ENCODE measurements at places on chromosomes 13 and 19.

DNA sequence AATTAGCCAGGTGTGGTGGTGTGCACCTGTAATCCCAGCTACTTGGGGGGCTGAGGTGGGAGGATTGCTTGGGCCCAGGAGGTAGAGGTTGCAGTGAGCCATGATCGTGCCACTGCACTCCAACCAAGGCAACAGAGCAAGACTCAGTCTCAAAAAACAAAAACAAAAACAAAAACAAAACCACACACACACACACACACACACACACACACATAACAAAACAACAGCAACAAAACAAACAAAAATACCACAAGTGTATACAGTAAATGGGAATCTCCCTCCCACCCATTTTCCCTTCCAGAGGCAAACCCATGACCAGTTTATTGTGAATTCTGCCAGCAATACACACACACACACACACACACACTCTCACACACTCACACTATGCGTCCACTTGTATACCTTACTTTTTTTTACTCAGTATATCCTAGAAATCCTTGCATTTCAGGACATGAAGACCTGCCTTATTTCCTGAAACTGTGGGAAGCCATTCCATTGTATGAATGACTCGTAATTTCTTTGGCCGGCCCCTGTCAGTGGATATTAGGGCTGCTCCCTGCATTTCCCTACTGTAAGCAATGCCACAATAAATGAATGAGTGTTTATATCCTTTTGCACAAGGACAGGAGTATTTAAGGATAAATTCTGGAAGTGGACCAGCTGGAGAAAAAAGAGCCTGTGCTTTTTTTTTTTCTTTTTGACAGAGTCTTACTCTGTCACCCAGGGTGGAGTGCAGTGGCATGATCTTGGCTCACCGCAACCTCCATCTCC, 6.9 kb upstream of the PLEKHF1 start:
- no peak for DNase-seq

DNA sequence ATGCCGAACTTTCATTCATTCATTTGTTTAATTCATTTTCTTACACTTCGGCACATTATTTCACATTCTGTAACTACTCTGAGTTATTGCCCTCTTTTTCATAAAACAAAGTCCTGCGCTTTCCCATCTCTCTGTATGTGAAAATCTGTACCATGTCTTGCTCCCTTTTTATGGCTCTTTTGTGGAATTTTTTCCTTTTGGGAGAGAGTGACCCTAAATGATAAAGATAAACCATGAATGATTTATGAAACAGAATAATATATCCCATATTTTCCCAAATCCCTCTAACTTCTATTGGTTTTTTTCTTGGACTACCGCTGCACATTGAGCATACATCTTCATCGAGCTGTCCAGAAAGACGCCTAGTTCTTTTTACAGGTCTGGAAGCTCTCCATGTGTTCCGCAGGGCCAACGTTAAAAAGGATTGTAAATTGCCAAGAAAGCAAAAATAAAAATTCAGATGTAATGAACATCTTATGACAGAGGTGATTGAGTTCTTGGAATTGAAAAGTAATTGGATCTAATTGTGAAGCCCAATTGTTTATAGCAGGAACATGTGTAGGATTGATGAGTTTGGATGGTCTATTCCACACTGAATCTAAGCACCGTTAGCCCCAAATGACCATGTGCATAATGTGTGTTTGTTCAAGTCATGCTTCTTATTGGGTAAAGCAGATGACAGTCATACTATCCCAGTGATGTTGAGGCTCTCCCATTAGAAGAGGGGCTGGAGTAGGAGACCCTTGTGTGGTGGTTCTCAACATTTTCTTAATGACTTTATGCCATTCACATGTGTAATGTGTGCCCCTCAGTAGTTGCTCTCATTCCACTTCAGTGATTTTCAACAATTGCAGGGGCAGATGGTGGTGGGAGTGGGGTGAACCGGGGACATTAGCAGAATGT, 378.9 kb downstream of the DLEU7 start:
- DNase-seq: no peak

DNA sequence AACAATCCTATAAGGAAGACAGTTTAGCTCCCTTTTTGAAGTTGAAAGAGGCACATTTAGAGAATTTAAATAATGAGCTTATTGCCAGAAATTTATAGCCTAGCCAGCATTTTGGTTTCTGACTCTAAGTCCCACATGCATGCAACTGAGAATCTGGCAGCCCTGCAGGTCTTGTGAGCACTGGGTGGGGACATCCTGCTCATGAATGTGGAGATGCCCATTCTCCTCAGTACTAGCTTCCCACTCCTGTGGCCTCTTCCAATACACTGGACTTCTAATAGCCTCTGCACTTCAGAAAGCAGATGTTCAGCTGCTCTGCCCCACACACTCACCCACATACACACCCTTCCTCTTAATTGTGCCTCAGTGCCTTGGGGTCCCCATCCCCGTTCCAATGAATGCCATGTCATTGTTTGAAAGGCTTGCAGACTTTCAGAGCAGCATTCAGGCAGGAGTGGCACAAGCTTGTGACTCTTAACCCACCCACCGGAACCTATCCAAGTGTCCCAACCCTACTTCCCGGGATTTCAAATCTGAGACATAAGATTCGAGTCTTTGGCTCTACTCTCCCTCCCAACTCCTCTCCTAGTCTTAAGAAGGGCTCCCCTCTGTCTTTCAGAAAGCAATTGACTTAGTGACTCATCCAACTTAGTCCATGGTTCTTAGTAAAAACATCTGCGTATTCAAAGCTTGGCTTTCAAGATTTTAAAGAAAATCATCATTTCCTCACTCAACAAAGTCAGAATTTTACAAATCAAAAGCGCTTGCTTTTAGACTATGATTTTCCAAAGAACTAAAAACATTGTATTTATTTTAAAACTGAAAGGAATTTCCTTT, 80.0 kb upstream of the FREM2 start:
- no peak for DNase-seq

- DNase-seq: peak; percentile 41
Observed at GRCh38 chr19:8552810-8553209, 24.4 kb downstream of the MYO1F start.

DNA sequence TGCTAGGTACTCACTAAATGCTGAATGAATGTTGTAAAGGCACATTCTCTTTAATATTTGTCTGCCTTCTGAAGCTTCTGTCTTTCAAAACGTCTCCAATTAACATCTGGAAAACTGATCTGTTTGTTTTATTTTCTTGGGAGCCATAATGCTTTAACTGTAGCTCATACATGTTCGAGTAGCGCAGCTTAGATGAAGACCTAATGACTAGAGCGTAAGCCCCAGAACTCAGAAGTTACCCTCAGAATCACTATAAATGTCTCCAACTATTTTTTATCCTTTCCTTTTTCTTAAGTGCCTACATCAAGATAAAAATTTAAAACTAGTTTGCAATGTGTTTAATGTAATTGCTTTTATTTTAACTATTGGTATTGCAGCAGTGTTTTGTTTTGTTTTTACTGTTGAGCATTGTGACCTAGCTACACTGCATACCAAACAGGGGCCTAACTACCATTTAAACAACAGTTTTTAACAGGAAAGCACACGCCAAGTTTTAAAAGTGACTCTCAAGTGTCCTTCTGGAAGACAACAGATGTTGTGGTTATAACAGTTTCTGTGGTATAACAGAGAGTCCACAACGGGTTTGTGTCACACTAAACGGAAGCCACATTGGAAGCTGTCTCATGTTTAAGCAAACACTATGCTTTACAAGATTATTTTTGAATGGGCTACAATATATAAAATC, 42.0 kb downstream of the MRPL57 start:
- peak; percentile 99 for DNase-seq

DNA sequence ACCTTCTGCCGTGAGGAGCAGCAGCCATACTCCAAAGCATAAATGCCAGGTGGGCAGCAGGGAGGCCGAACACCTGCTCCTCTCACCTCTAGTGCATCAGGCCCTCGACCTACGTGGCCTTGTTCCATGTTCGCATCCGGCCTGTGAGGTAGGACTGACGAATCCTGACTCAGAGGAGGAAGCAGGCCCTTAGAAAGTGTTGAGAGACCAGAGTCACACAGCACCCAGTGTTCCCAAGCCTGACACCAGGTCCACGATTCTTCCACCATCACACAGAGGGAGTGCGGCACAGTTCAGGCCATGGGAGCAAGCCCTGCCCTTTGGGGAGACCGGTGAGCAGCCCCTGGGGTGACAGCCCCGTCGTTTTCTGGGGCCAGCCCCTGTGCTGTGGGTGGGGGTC, 14.7 kb downstream of the ATP12A start:
- DNase-seq: no peak

GRCh38 chr19:42402376-42403116, 12.4 kb upstream of the CNFN start:
- no peak for DNase-seq

DNA sequence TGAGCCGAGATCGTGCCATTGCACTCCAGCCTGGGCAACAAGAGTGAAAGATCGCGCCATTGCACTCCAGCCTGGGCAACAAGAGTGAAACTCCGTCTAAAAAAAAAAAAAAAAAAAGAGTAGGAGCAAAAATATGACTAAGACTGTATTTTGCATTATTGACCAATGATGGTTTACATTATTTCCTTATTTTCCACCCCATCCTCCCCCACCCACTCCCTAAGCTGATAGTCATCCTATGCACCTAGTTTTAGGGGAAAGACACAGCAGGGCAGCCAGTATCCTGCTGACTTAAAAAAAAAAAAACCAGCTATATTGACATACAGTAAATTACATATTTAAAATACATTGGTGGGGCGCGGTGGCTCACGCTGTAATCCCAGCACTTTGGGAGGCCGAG, 25.1 kb downstream of the VAV1 start:
- no peak for DNase-seq

DNA sequence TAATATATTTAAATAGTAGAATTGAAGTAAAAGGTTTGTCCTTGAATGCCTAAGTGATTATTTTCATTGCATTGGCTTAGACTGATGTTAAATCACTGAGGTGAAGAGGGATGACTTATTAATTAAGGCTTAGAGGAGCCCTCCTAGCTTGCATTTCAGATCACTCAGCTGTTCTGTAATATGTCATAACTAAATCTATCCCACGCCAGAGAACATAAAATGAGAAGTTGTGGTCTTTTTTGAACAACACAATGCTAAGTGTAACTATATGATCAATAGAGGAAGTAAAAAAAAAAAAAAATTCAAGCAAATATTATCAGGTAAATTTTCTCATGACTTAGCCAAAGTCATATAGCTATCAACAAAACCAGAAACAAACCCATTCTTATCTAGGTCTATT, 752.2 kb downstream of the GPC5 start:
- DNase-seq: no peak

DNA sequence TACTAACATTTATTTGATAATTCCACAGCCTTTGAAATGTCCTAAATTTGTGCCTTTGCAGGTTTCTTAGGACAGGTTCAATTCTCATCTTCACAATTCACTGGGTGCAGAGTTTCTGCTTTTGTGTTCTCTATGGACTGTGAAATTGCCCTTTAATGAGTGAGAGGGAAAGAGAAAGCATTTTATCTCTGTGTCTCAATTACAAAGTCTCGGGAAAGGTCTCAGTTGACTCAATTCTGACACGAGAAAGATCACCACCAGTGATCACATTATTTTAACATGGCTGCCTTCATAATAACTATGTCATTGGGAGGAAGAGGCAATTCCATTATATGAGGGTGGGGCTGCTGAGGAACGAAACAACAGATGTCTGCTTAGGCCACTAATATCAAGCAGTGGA, 26.2 kb upstream of the LRCH1 start:
- DNase-seq: no peak

- DNase-seq: no peak
Observed at GRCh38 chr19:48639483-48640375, 2.5 kb upstream of the DBP start.

- DNase-seq: no peak
Observed at GRCh38 chr13:27510082-27510481, 59.7 kb upstream of the MTIF3 start.

DNA sequence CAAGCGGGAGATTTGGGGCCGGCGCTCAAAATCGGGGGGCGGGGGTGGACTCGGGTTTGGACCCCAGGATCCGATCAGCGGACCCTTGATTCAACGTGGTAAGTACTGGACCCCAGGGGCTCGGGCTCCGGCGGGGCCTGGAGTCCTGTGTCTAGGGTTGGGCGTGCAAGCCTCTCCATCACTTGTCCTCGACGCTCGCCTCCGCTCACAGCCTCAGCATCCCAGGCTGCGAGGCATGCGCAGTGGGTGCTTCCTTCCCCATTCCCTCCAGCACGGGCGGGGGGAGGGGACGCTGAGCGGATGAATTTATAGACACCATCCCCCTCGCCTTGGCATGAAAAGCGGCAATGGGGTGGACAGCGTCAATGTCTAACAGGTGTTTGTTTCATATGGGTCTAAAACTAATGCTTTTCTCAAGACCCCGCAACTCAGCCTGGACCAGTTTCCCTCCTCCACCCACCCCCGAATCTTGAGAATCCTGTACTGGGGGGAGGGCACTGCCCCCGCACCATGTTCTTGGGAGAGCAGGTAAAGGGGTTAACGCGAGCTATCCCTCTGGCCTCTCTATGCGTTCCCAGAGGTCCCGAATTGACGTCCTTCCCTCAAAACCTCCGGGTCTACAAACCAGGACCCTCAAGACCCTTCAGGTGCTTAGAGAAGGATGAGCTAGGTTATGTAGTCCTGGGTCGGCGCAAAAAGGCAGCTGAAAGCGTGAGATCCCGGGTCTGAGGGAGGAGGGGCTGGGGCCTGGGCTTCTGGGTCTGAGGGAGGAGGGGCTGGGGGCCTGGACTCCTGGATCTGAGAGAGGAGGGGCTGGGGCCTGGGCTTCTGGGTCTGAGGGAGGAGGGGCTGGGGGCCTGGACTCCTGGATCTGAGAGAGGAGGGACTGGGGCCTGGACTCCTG, 579 bp downstream of the CPT1C start:
- peak; percentile 52 for DNase-seq

GRCh38 chr13:103941506-103942140, 875.4 kb upstream of the SLC10A2 start:
- no peak for DNase-seq

GRCh38 chr19:45086480-45086879, 6.5 kb upstream of the PPP1R37 start:
- no peak for DNase-seq

- no peak for DNase-seq
Observed at GRCh38 chr13:114194853-114195252, 15.8 kb downstream of the CFAP97D2 start.

Measured in common myeloid progenitor, CD34-positive (primary cell).